CD4-positive, alpha-beta T cell treated with Interleukin-17A for 1 hour (primary cell): ENCODE measurements at places on chromosomes 3 and 15.
A peak's percentile ranks its signal among the peaks of the same experiment; 100 is the strongest.

DNA sequence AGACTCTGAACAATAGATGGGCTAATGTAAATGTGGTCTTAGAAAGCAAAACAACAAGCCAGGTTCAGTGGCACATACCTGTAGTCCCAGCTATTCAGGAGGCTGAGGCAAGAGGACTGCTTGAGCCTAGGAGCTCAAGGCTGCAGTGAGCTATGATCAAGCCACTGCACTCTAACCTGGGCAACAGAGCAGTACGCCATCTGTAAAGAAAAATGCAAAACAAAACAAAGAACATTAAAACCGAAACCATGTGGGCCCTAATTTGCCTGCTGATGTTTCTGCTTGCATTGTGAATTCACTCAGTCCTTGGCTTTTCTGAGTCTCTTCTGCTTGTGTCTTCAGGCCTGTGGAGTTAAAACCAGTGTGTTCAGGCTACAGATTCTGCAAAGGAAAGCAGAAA lies 56.7 kb downstream of the CCNL1 start:
- no peak for DNase-seq

- no peak for DNase-seq
Measured at GRCh38 chr3:184345317-184346144, 8.1 kb downstream of the FAM131A start.

- no peak for DNase-seq
Measured at GRCh38 chr15:31027910-31028578, 36.6 kb upstream of the MTMR10 start.

GRCh38 chr3:54965746-54966145 lies 37.9 kb upstream of the LRTM1 start:
- no peak for DNase-seq

- no peak for DNase-seq
Measured at GRCh38 chr3:27553886-27554540, 69.8 kb upstream of the SLC4A7 start.

GRCh38 chr3:9251055-9251786 lies 1.8 kb upstream of the SRGAP3 start:
- no peak for DNase-seq

GRCh38 chr3:190854062-190854461 lies 8.4 kb downstream of the GMNC start:
- DNase-seq, result no peak

GRCh38 chr3:8516047-8516661 lies 14.5 kb downstream of the LMCD1 start:
- DNase-seq, result no peak

GRCh38 chr15:96330064-96330449 lies 443 bp upstream of the NR2F2 start:
- no peak for DNase-seq

DNA sequence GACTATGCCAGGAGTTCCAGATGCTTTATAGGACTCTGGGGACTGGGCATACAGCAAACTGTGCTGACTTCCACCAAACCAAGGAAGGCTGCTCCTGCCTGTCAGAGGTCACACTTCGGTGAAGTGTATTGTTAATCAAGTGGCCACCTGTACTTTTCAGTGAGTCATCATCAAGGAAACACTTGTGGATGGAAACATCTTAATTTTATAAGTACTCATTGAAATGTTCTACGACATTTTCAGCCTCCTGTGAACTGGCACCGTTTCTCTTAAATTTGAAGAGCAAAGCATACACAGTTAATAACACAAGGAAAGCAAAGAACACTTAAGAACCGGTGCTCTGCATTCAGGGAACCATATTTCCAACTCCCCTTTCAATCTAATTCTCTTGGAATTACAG lies 801.7 kb upstream of the DPPA4 start:
- DNase-seq, result no peak

GRCh38 chr3:136194409-136195257 lies 1.5 kb downstream of the MSL2 start:
- peak; percentile 76 for DNase-seq

GRCh38 chr3:64638981-64639481 lies 48.8 kb downstream of the ADAMTS9 start:
- no peak for DNase-seq

GRCh38 chr3:138441742-138442141 lies 7.3 kb downstream of the ESYT3 start:
- no peak for DNase-seq

GRCh38 chr3:61452535-61453090 lies 108.8 kb upstream of the PTPRG start:
- DNase-seq, result no peak

DNA sequence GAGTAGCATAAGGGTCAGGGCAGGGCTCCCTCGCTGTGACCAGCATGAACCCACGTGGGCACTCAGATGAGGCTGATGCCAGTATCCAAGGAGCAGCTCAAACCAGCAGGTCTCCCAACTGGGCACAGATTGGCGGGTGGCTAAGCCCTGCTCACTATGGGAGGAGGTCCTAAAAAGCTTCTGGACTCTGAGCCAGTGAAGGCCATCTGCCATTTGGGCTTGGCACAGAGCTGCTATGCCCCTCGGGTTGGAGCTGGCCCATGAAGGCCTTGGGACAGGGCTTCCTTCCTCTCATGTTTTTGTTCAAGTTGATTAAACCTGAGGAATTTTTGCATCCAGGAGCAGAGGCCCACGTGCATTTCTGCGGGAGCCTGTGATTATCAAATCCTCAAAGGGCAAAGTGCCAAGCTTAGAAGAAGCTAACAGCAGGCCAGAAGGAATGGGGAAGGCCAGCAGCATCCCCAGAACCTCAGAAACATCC lies 4.3 kb upstream of the STRA6 start:
- no peak for DNase-seq

DNA sequence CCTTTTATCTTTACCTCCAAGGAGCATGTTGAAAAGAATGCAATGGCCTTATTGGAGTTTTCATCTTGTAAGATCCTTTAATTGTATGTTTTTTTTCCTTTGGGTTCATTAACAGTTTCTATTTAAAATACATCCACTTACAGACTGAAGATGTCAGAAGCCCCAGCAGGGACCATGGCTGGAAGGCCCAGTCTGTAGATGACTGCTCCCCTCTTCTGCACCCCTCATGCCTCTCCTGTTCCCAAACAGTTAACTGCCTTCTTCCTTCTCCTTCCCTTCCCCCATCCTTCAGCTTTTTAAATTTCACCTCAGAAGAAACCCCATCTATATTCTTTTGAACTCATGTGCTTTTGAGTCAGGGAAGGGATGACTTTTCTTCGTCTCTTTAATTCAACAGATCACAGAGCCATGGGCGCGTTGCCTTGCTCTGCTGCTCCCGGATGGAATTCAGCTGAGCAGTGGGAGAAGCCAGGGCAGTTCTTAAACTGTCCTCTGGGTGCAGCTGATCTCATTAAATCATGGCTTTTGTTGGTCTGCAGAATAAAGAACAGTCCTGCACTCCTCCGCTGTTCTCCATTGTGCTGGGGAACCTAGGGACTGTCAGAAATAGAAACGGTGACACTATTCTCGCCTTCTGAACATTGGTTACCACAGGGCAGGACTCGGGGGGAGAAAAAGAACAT lies 71.5 kb upstream of the EIF1B start:
- DNase-seq, result no peak

DNA sequence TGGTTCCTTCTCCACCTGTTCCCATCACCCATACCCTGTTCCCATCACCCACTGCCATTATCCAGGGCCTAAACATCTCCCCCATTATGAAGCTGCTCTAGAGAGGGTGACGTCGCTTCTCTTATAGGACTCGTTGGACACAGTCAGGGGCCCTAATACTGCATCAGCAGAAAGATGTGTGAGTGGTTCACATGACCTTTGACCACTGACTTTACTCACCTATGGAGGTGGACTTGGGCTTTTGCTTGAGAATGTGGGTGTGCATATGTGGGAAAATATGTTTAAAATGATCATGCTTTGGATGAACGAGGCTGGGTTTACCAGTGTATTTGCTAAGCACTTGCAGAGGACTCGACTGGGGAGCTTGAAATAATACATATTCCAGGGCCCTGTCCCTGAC lies 26.8 kb downstream of the RBP2 start:
- DNase-seq, result no peak

DNA sequence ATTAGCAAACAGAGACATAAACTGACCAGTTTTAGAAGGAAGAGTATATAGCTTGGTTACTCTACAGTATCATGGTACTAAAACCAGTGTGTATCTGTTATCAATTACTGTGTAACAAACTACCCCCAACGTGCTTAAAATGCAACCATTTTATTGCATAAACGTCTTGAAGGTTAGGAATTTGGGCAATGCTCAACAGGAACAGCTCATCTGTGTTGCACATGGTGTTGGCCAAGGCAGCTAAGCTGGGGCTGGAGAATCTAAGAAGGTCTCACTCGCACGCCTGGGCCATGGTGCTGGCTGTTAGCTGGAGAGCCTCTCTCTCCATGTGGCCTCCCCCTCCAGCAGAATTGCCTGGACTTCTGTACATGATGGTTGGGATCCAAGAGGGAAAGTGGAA lies 81.2 kb upstream of the THBS1 start:
- no peak for DNase-seq

GRCh38 chr3:27723815-27724458 lies 1.8 kb upstream of the EOMES start:
- DNase-seq, result no peak

DNA sequence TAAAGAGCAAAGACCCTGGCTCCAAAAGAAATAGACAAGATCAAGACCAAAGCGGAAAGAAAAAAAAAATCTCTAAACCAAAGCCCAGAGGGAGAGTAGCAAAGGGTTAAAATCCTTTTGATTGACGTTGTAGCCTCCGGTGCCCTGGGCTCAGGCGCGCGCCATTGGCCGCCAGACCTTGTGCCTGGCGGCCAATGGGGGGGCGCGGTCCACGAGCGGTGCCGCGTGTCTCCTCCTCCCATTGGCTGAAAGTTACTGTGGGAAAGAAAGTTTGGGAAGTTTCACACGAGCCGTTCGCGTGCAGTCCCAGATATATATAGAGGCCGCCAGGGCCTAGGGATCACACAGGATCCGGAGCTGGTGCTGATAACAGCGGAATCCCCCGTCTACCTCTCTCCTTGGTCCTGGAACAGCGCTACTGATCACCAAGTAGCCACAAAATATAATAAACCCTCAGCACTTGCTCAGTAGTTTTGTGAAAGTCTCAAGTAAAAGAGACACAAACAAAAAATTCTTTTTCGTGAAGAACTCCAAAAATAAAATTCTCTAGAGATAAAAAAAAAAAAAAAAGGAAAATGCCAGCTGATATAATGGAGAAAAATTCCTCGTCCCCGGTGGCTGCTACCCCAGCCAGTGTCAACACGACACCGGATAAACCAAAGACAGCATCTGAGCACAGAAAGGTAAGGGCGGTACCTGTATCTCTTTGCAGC lies at the start of gene HES1:
Gene HES1 (plus strand): TSS at position 343 of the 713 bp plus-strand sequence. CDS start 233 bp downstream, at position 576.
- peak; percentile 35 for DNase-seq

- DNase-seq, result no peak
Measured at GRCh38 chr15:93037820-93038705, 50.9 kb downstream of the RGMA start.

- no peak for DNase-seq
Measured at GRCh38 chr3:188067932-188068331, 86.0 kb upstream of the LPP start.

DNA sequence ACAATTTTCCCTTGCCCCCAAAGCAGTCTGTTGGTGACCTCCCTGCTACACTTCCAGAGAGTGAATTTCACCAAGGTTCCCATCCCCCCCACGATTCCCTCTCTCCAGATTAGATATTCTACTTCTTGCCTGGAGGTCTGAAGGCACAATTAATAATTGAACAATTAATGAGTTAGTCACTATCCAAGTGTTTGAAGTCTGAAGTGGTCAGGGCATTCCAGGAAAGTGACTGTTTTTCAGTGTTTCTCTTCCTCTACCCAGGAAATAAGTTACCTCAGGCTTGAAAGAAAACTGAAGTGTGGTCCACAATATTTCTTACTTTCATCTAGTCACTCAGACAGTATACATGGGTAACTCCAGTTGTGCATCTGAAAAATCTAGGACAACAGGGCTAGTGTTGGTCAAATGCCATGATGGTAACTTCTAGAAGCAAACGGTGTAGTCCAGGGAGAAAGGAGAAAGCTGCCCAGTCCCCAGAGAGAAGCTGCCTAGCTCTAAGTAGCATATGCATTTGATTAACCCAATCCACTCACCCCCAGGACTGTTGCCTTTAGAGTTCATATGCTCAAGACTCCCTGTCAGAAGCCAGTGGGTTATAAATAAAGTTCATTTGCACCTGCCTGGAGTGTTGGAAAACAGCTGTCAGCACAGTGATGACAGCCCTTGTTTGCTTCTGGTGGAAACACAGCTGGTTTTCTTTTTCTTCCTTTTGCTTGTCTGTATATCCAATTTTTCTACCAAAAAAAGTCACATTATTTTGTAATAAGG lies 2.3 kb upstream of the TM4SF4 start:
- no peak for DNase-seq

DNA sequence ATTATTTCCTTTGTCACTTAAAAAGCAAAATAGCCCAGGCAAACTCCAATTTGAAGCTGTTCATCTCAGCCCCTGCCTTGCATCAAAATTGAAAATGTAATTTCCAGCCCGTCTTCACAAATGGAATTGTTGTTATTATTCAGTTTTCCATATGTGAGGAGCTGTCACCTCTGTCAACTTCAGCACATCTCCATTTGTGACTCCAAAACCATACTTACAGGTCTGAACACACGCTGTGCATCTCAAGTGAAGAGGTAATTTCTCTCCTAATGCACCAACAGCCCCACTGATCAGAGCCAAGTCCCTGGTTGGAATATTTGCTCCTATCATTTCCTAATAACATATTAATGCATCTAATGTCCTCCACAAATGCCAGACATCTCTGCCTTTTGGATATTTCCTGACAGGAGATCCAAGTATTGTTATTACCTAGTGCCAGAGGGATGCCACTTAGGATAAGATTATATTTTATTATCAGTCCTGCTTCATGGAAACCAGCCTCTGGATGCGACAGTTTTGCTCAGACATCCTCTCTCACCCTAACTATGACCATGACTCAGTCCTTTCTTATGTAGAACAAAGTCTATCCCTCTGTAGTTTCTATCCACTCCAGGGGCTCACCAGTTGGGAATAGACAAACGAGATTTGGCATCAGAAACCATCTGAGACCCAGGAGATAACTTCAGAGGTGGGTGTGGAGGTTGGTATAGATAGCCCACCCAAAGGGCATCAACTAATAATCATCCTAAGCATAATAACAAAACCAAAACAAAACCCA lies 379.8 kb downstream of the VPS13C start:
- DNase-seq, result no peak

DNA sequence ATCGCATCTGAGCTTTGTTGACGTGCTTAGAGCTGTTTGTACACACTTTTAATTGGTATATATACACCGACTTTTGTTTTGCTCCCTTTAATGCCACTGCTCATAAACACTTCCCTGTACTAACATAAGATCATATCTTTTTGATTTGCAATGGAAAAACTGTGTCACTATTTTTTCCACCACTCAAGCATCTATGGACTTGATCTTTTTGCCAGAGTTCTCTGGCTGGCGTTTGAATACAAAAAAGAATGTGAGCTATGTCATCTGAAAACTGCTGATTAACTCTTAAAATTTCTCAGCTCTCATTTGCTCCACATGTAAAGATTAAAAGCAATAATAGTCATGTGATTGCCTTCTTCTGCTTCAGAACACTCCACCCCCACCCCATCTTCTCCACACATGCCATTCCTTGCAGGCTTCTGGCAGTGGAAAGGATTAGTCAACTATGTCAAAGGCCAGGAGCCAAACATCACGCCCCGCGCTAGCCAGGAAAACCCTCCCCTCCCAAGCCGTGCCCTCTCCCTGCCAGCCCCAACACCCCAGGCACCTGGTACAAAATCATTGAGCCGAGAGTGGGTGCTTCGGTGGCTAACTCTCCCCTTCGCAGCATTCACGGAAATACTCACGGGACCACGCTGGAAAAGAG lies 123.4 kb upstream of the MEF2A start:
- no peak for DNase-seq

GRCh38 chr15:40785164-40785563 lies 15.4 kb downstream of the C15orf62 start:
- no peak for DNase-seq

GRCh38 chr15:50906954-50907600 lies 1.4 kb upstream of the AP4E1 start:
- peak; percentile 91 for DNase-seq
